Eye (tissue), 1 donor: ENCODE measurements at places on chromosomes 6 and 20.

GRCh38 chr20:20839771-20840170 lies 127.3 kb upstream of the RALGAPA2 start:
- no peak for DNase-seq

DNA sequence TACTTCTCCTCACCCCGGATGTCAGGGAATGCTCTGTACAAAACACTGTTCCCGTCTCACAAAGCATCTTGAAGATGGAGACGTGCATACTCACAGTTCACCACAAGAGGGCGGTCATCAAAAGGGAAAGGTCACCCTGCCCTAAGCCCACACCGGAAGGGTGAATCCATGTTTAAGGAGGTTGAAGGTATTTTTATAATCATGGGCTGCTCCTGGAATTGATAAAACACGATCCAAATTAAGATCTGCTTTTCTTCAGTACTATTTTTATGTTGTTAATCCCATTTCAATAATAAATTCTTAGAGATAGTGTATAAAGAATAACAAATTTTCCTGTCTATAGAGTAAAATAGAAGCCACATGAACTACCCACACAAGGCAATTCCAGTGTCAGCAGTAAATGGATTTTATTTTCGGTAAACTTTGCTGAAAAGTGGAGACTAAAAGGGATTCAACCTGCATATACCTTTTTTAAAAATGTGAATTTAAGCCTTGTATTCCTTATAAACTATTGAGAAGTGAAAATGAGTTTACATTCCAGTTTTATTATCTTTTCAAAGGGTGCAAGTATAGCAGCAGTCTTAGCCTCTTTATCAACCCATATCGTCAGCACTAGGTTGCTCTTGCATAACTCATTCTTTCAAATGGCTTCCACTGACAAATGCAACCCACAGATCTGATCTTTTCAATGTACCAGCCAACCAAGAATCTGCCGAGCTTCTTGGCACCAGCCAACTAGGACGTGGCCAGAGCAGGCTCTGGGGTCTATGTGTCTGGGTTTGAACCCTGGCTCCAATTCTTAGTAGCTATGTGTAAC lies 79.7 kb upstream of the MBOAT1 start:
- peak; percentile 94 for DNase-seq

GRCh38 chr6:107849325-107849724 lies 25.2 kb upstream of the SCML4 start:
- DNase-seq = no peak

DNA sequence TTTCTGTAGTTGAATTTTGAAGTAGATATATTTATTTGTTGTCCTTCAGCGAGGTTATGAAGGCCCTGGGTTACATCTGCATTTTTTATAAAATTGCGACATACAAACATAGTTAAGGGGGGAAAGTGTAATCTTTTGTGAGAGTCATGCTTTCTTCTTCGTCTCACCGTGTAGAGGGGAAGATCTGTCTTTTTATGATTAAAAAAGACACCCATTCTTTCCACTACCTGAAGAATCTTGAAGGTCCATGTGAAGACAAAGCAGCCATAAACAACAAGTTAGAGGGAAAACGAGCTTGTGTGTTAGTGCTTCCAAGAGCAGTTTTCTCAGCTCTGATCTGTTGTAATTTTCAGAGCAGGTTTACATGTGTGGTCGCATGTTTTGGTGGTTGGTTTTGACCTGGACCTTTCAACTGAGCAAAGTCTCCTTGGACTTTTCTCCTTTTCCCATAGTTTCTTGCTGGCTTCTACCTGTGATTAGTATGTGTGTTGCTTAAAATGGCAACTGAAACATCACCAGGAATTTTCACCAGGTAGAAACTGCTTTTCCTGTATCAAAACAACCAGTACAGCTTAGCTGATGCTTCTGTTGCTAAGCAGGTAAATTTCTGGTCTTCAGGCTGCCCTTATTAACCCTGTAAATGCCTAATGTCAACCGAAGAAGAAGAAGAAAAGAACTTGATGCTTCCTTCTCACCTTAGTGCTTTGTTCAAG lies 37.3 kb downstream of the RREB1 start:
- no peak for DNase-seq

GRCh38 chr6:165674155-165675029 lies 11.4 kb upstream of the PDE10A start:
- no peak for DNase-seq

DNA sequence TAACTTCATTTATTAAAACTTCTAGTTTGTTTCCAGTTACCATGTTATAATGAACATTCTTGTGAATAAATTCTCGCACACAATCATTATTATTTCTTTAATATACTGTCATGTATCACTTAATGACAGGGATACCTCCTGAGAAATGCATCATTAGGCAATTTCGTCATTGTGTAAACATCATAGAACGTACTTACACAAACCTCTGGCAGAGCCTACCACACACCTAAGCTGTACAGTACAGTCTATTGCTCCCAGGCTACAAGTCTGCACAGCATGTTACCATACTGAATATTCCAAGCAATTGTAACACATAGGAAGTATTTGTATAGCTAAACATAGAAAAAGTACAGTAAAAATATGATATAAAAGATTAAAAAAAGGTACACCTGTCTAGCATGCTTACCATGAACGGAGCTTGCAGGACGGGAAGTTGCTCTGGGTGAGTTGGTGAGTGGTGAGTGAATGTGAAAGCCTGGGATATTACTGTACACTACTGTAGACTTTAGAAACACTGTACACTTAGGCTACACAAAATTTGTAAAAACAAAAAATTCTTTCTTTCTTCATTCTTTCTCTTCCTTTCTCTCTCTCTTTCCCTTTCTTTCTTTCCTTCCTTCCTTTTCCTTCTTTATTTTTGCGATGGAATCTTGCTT lies 268.2 kb upstream of the SOX4 start:
- DNase-seq = no peak

GRCh38 chr20:48635361-48635760 lies 192.4 kb downstream of the PREX1 start:
- no peak for DNase-seq

DNA sequence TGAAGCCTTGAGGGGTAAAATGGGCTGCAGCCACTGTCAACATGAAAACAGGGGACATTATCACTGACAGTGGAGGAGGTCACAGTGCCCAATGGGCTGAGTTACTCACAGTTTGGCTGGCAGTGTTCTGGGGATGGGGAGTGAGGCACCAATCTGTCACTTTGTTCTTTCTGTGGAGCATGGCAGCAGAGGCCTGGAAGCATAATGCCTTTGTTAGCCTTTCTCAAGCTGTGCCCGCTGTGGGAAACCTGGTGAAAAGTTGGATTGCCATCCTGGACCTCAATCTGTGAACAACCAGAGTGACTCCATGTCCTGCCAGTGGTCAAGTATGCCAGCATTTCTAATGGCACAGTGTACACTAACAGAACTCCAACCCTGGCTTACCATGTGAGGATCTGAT lies 143.6 kb downstream of the OR2B2 start:
- no peak for DNase-seq

DNA sequence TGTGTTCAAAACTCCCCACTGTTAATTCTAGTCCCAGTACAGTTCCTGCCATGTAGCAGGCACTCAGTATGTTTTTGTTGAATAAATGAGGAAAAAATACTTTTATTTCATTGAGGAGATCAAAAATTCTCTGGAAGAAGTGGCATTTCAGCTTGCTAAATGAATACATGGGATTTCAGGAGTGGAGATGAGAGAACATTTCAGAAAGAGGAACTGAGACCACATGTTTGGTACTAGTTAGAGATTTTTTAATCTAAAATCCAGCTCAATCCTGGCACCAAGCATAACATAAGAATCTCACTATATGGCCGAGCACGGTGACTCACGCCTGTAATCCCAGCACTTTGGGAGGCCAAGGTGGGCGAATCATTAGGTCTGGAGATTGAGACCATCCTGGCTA lies 75.4 kb downstream of the BTBD9 start:
- DNase-seq = no peak
